ENCODE measurements at places on chromosomes 5 and 9.

DNA sequence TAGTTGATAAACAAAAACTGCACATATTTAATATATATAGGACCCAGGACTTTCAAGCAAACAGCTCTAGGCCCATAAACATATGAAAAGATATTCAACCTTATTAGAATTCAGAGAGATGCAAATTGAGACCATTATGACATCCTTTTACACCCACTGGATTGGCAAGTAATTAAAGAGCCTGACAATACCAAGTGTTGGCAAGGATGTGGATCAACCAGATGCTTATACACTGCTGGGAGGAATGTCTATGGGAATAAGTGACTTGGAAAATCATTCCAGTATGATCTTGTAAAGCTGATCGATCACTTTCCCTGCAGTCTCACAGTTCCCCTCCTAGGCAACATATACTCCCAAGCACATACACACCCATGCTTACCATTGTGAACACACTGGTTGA, 15.5 kb upstream of the TCOF1 start:
- DNase-seq = no peak

DNA sequence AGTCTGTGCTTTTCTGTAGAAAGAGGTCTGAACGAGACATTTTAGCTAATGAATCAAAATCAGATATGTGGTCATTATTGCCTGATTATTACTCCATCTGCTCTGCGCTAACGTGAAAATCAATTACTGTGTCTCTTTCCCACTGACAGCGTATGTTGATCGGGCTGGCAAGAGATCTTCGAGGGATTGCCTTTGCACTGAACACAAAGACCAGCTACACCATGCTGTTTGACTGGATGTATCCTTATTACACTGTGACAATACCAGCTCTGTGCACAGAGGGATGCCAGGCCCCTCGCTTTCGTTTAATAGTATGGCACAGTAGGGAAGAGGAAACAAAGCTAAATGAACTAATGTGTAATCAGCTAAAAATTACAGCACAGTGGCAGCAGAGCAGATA, 103.7 kb upstream of the TLX3 start:
- DNase-seq = no peak

GRCh38 chr9:1087120-1087881, 37.1 kb downstream of the DMRT2 start:
- DNase-seq = no peak

DNA sequence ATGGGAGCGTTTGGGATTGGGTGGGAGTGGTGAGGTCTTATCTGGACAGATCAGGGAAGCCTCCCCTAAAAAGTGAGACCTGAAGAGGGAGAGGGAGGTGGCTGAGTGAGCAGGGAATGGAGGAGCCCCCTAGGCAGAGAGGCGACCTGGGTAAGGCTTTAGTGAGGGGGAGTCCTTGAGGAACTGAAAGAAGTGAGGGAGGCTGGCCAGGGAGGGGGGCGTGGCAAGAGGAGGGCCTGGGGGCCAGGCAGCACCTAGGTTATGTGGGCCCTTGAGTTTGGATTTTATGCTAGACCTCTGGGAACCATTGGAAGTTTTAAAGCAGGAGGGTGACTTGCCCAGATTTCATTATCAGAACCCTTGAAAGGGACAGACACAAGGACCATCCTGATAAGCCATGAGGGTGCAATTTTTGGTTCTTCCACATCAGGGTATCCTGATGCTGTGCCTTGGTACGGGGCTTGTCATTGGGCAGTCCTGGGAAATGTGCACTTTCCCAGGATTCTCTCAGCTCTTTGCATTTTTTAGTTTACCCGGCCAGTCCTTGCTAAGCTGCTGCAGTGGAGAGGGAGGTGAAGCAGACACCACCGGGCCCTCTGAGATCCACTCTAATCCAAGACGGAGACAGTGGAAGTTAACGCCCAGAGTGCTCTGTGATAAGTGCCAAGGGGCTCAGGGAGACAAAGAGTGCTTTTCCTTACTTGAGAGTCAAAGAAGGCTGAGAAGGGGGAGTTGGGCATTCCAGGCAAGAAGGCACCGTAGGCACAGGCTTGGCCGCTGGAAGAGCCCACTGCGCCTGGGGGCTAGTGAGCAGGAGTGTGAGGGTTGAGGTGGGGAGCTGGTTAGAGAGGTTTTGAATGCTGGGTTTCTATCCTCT, 16.1 kb downstream of the GSN start:
- DNase-seq = no peak

GRCh38 chr5:125277494-125278154, 531.2 kb upstream of the ZNF608 start:
- no peak for DNase-seq

DNA sequence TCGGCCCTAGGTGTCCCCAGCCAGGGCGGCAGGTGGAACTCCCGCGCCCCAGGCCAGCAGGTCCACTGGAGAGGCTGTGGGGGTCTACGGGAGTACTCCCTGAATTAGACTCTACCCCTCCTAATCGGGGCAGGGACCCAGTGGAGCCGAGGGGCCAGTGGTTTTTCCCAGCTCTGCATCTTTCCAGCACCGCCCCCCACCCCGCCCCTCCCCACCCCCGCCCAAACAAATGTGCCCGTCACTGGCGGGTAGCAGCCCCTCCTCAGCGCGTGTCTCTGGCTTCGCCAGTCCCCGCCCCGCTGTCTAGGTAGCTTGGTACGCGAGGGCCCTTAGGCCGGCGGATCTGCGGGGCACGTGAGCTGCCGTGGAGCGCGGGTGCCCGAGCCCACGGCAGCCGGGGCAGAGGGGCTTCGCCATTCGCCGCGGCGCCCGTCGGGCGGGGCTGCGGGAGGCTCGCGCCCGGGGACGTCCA, 7.0 kb downstream of the UNC5A start:
- no peak for DNase-seq

DNA sequence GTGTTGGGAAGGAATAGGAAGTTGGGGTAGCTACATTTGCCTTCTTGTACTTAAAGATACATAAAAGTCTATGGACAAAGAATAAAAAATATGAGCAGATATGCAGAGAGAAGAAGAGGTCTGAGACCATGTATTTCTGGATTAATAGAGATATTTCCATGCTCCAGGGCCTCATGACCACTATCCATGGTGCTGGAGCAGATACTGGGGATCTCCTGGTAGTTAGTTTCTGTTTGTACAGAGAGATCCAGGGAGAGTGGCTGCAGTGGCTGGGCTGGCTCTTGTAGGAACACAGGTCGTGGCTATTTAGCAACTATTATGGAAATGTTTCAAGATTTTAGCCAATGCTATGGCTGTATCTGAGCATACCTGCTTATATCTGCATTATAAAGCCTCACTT, 184.2 kb upstream of the TMEM161B start:
- DNase-seq = no peak

DNA sequence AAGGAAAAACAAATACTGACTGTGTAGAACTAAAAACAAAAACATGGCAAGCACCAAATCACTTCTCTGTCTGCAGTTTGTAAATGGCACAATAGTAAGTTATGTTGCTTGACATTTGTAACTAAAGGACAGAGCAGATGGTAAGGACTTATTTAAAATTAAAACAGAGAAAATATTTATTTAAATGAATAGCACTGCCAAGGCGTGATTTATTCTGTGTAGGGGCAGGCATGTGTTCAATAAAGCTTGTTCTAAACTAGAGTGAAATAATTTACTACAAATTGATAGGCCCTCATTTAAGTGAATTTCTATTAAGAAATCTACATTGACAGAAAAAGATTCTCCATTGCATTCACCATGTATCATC, 231.5 kb downstream of the CYLC2 start:
- no peak for DNase-seq

DNA sequence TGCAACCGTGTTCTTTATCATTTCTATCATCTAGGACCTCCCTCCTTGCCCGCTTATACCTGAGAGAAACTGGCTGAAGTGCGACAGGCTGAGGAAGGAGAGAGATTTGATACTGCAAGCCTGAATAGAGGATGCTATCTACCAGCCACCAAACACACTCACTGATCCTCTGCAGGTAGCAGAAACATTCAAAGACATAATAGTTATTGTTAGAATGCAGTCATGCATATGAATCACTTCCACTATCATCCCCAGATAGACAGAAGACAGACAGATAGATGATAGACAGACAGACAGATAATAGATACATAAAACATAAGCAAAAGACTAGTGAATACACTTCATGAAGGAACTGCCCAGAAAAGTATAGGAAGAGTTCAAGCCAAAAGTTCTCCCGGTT, 32.9 kb downstream of the FAM81B start:
- no peak for DNase-seq

DNA sequence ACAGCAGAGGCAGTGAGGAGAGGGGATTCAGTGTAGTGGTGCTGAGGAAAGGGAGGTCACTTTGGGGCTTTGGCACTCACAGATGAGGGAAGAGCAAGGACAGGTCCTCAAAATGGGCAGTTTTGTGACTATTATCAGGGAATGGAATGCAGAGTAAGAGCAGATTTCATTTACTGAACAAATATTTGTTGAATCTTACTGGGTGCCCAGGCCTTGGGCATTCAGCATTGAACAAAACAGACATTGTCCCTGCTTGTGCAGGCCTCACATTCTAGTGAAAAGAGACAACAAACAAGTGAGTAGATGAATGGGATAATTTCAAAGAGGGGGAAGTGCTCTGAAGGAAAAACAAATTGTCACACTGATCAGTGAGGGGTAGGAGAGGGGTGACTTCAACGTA, 404.1 kb downstream of the DMRT2 start:
- no peak for DNase-seq

GRCh38 chr5:98721231-98721928, 52.1 kb upstream of the RGMB start:
- no peak for DNase-seq

DNA sequence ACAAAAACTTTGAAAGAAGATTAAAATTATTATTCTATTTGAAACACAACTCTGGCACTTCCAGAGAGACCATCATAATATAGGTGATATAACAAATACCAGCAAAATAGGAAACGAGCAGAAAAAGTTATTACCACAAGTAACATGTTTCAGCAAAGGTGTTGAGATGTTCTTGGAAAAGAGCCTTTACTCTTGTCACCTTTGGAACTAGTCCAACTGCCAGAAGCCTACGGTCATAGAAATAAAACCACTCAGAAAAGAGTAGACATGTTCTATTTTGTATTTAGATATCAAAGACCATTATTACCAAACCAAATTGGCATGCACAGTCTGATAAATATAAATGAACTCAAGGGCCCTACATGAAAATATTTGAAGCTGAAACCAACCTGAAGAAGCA, 145.0 kb upstream of the DMAC1 start:
- DNase-seq = no peak

GRCh38 chr9:95876595-95876994, 1.1 kb downstream of the ERCC6L2 start:
- DNase-seq = no peak

DNA sequence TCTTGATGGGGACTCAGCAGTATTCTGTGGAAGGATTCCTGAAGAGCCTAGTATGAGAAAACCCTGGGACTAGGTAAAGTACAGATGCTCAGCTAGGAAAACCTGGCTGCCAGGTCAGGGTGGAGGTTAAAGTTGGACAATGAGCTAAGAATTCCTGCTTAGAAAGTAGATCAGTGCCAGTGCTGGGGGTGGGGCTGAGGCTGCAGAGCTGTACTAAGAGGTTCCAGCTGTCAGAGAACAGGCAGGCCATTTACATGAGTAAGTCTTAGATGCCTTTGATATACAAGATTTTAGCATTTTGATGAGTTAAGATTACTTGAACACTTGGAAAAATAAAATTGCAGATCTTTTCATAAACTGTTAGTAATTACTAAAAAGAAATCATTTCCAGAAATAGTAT, 332.3 kb upstream of the NUDT12 start:
- DNase-seq = no peak

DNA sequence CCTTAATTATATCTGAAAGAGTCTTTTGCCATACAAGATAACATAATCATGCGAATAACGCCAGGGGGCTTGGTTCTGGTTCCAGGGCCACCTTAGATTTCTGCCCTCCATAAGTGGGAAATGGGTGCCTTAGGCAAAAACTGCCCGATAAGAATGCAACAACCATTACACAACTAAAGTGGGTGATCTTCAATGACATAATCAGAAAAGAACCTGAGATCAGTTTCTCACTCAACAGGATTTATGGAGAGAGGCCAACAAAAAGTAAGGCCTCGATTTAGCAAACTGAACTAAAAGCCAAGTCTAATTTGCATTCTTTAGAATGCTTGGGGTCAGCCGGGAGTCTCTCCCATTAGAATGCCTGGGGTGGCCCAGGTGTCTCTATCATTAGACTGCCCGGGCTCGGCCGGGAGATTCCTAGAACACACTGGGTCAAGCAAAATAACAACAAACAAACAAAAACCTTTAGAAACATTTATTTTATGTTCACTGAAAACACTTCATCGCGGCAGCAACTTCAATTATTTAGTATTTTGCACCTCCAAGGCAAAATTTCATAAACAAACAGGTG, 194.8 kb downstream of the AUH start:
- DNase-seq = no peak

- no peak for DNase-seq
These were observed 1209.3 kb upstream of the C9orf72 start for GRCh38 chr9:28782630-28783029.

DNA sequence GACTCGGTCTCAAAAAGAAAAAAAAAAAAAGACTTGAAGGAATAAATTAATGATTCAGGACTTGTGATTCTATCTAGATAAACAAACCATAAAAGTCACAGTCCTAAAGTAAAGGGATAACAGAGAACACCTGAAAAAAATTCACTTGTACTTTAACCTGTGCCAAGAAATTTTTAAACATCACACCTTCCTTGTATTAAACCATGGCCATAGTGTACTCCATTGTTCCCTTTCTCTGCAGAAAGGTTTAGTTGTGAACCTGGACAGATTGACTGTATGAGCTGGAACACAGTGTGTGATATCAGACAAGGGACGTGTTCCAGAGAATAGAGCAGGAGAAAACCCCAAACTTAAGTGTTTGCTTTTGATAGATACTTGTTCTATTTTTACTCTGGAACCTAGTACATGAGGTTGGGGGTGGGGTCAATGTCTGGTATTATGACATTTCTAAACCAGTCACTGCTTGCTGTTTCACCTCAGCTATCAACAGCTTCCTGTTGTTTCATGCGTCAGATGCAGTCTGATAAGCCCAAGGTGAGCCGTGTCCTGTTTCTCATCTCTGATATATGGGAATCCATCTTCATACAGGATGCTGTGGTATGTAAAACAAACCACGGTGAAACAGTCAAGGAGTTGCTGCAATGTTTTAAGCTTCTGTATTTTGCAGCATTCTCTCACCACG, 62.5 kb upstream of the ITGA1 start:
- peak; percentile 91 for DNase-seq

GRCh38 chr9:16879416-16879815, 8.9 kb upstream of the BNC2 start:
- DNase-seq = no peak

DNA sequence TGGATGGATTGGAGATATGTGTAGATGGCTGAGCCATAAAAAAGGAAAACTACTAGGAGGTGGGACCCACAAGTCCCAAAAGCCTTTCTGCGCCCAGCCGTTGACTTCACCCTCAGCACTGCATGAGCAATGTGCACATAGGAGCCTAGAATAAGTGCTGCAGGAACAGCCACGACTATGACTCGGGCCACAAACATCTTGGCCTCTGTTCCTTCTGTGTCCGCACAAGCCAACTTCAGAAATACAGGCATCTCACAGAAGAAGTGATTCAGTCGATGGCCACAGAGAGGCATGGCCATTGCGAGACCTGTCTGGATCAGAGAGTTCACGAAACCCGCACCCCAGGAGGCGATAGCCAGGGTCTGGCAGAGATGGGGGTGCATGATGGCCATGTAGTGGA, 587 bp downstream of the OR2Y1 start:
- DNase-seq = no peak

- DNase-seq = no peak
These were observed 1892.1 kb downstream of the MAT2B start for GRCh38 chr5:165397516-165397915.

GRCh38 chr5:156174225-156174624, 152.7 kb upstream of the SGCD start:
- no peak for DNase-seq

GRCh38 chr5:119445544-119445943, 6.8 kb upstream of the HSD17B4 start:
- no peak for DNase-seq
